ENCODE measurements at places on chromosomes 13 and 19. TPM values are rescaled to one million over a fixed set of nuclear protein-coding genes. Genes with fewer than 3 reads are reported as not detected.
A peak's percentile ranks its signal among the peaks of the same experiment; 100 is the strongest.

GRCh38 chr13:76148374-76148773 is 512.2 kb downstream of the LMO7 start:
- DNase-seq: no peak

DNA sequence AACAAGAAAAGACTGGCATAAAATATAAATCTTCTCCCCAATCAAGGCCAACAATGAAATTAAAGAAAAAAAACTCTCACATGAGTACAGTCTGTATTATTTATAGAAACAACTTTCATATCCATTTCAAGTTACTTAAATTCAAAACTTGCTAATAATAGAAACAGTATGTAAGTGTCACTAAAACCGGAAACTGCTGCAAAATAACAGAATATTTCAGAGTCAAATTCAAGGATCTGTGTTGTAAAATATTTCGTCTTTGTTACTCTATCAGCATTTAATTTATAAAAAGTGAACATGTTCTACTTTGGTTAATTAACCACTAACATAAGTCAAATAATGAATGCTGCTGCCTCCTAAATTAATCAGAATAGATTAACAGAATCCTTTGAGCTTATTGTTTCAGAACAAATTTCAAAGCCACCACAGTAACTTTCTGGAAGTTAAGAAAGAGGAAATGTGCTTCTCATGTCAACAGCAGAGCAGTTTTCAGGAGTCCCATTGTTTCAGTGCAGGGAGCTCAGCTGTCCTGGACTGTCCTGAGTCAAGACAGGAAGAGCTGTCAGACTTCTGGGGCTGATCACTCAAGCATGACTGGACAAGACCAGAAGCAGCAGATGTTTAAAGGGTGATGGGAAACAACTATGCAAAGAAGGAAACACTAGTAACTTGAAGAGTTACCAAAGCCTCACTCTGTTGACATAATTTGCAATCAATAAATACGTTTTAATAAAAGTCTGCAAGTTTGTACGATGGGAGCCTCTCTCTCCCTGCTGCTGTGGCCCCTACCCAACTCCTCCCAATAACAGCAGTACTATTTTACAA is 76.9 kb downstream of the FOXO1 start:
- DNase-seq: no peak

DNA sequence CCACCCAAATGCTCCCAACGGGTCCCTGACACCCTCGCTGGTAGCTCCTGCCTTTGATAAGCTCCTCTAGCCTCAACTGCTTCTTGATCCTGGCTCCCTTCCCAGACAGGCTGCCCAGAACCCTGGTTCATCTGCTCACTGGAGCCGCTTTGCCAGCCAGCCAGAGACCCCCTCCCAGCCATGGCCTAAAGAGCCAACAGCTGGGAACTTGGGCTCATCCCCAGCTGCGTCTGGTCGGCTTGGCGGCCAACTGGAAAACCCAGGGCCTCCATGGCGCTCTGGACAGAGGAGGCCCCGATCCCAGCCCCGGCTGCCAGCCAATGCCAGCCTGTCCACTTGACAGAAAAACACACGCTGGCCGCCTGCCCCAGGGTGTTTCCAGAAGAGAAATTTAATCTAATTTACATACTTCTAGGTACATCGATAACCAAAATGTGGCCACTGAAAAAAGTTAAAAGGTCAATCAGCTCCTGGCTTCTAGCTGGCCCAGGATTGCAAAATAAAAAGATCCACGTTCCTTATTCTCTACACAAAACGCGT is 3.0 kb upstream of the AKAP8L start:
- no peak for DNase-seq

Gene GTF2F1
- total RNA-seq: 42.5 TPM

GRCh38 chr19:44777715-44778347 is at the start of gene CBLC:
Gene CBLC (plus strand): TSS chr19:44777890. CDS start chr19:44777932, 42 bp downstream.
- DNase-seq: no peak

- no peak for DNase-seq
These were observed 13.8 kb downstream of the ZNF557 start for GRCh38 chr19:7083076-7083956.

GRCh38 chr13:59038824-59039223 is 1124.9 kb downstream of the DIAPH3 start:
- no peak for DNase-seq

DNA sequence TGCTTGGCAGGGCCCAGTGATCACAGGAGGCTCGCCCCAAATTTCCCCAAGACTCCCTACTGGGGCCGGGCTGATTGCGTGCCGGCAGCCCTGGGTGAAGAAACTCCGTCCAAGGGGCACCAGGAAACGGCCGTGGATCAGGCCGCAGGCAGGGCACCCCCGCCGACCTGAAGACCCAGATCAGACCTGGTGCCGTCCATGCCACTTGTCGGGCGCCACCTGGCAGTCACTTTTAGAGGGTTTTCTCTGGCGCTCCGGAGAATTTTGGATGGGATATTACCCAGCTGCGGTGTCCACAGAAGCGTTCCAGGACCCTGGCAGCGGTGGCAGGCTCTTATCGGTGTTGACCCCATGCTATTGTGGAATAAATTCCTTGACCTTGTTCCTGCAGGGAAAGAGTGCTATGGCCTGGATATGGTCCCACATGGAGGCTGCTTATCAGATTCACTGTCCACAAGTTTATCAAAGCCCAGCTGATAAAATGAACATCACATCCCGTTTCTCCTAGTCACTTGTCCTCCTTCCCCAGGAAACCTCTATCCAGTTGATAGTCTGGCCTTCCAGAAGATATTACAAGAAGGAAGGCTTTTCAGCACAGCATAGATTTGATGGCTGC is 38.2 kb downstream of the IGFL2 start:
- no peak for DNase-seq

- DNase-seq: peak; percentile 99
These were observed 9.2 kb downstream of the MKNK2 start for GRCh38 chr19:2041683-2042484.

DNA sequence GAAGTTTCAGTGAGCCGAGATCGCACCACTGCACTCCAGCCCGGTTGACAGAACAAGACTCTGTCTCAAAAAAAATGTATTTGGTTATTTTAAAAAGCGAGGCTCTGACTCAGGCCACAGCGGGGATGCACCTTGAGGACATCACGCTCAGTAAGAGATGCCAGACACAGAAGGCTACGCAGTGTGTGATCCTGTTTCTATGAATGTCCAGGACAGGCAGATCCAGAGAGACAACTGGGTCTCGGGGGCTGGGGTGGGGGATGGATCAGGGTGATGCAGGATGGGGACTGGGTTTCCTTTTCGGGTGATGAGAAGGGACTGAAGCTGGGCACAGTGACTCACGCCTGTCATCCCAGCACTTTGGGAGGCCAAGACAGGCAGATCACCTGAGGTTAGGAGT is 5.4 kb downstream of the MED16 start:
- no peak for DNase-seq

GRCh38 chr19:2798733-2799132 is 13.4 kb downstream of the THOP1 start:
- no peak for DNase-seq

DNA sequence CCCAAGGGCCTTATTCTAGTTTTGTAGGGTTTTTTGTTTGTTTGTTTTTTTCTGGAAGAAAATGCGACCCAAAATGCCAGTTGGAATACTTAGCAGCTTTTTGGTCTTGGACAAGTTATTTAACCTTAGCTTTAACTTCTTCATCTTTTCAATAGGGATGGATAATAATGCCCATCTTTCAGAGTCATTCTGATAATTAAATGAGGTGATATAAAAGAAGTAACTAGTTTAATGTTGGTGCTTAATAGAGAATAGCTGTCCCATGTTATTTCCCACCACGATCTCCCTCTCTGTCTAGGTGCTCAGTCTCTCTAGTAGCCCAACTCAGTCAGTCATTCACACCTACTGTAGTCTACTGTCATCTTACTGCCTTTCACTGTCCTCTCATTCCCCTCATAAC is 8.0 kb downstream of the LSM14A start:
- DNase-seq: no peak

DNA sequence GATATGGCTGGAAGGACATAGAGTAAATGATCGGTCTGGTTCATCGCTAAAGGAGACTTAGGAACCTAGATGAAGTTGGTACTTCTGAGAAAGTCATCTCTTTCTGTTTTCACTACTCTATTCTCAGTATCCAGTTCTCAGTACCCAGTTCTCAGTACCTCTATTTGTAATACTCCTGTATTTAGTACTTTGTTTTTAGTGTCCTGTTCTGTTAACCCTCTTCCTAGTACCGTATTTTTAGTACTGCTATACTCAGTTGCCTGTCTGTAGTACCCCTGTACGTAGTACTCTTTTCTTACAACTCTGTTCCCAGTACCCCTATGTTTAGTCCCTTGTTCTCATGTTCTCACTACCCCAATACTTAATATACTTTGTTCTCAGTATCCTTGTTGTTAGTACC is 1.2 kb downstream of the RFXAP start:
- DNase-seq: no peak

GRCh38 chr13:23450340-23451046 is 17.0 kb upstream of the SACS start:
- no peak for DNase-seq

Gene GAPDHS
- 7.6 TPM for total RNA-seq

DNA sequence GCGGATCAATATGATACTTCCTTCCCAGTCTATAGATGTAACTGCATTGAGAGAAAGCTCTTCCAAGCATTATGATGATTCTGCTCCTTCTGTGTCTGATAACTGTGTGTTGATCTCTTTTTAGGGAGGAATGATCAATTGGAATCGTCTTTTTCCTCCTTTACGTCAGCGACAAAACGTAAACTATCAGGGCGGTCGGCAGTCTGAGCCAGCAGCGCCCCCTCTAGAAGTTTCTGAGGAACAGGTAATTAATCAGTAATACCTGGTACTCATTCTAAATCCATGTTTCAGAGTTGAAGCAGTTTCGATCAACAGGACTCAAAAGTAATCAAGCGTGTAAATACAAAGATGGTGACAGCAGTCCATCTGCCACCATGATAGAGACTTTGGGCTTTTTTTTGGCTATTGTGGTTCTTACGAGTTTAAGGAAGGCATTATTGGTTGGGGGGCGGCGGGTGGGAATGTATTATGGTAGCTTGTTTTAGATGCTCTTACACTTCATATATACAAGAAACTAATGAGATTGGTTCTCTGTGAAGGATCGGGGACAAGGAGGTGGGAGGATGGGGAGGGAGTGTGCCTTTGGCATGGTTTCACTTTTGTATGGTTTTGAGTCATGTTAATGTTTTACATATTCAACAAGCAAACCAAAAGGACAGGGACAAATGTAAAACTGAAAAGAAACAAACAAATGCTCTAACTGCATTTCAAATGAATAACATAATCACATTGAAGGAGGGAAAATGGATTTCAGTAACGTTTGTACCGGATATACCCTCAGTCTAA is 60.7 kb upstream of the GPR183 start:
- peak; percentile 40 for DNase-seq

Gene ANO8
- 41.1 TPM for total RNA-seq

GRCh38 chr19:46859637-46860124 is 1.1 kb upstream of the ARHGAP35 start:
- peak; percentile 93 for DNase-seq

DNA sequence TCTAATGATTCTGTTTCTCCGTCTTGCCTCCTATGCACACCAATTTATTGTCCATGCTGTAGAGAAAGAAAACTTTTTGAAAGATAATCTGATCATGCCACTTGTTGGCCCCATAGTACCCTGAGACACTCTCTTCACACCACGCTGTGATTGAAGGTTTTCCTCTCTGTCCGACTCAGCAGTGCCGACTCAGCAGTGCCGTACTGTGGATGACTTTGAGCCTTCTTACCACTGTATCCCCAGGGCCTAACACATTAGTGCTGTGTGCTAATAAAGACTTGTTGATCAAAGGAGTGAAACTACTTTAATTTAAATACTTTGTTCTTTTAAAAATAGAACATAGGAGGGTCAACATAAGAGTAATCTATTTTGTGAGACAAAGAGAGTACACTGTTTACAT is 429.6 kb downstream of the KLF12 start:
- DNase-seq: no peak

GRCh38 chr13:23678795-23679194 is 108.6 kb downstream of the TNFRSF19 start:
- no peak for DNase-seq

- no peak for DNase-seq
These were observed 209.5 kb downstream of the KLF5 start for GRCh38 chr13:73268306-73268705.

Gene ANKRD10
- 39.5 TPM for total RNA-seq

- no peak for DNase-seq
These were observed 223.2 kb upstream of the ZNF507 start for GRCh38 chr19:32122258-32122657.

DNA sequence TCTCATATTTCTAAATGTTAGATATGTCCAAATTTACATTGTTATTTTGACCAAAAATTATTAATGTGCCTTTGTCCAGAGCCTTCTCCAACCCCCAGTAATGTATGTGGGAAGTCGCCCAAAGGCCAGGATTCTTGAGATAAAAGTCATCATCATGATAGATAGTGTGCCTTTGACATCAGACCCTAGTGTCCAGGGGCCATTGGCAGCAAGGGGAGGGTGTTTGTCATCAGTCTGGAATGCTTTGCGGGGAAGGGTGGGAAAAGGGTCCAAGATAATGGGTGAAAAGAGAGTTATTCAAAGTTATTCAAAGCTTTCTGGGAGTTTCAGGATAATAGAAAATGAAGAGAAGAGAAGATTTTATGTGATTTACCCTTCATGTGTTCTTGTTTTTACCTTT is 909.5 kb upstream of the GPC6 start:
- no peak for DNase-seq

Measured in suprapubic skin (tissue), 4 donors.